Suppressor macrophage (primary cell): ENCODE measurements at places on chromosomes 1 and 21.

DNA sequence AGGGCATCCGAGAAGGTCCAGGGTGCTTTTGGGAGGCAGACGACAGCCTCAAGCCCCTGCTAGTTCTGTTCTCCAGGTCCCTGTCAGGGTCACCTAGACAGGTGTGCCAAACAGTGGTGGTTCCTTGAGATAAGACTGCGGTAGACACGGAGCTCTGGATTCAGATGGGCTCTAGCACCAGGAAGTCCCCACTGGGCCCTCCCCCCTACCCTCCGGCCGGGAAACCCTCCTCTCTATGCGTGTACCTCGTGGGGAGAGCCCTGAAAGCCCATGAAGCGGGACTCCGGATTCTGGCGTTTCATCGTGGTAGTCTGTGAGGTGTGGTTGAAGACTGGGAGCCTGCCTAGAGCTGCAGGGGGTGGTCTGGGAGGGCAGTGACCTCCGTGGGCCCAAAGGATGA, 2.1 kb upstream of the KCNA2 start:
- no peak for DNase-seq

DNA sequence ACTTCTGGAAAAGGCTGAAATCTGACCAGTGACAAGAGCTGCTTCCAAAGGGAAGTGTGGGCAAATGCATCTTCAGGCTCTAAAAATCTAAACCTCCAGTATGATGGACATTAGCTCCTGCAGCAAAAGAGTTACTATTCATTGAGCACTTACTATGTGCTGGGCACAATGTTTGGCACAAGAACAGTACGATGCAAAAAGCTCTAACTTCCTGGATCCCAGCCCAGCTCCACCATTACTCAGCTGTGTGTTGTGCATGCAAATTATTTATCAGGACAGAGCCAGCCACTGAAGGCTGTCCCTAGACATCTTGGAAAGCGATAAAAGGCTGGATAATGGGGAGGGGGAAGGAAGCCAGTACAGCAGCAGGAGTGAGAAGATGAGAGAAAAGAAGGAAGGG, 143.5 kb downstream of the ELAVL4 start:
- no peak for DNase-seq

- DNase-seq = no peak
Observed at GRCh38 chr1:203888807-203889251, 27.4 kb downstream of the SNRPE start.

DNA sequence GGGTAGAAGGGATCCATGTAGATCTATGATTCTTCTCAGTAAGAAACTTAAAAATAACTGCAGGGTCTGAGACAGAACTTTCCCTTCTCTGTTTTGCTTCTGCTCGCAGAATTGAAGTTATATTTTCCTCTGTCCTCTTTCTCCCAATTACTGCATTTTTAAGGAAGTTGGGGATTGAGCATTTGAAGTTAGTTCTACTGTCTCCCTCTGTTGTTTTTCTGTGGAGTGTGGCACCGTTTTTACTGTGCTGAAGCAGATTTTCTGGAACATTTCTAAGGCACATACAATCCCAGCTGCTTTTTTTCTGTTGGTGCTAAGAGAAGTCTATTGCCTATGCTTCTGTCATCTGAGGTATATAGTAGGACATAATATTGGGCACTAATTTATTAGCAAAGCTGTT, 43.3 kb downstream of the RASAL2 start:
- DNase-seq = peak; percentile 74

DNA sequence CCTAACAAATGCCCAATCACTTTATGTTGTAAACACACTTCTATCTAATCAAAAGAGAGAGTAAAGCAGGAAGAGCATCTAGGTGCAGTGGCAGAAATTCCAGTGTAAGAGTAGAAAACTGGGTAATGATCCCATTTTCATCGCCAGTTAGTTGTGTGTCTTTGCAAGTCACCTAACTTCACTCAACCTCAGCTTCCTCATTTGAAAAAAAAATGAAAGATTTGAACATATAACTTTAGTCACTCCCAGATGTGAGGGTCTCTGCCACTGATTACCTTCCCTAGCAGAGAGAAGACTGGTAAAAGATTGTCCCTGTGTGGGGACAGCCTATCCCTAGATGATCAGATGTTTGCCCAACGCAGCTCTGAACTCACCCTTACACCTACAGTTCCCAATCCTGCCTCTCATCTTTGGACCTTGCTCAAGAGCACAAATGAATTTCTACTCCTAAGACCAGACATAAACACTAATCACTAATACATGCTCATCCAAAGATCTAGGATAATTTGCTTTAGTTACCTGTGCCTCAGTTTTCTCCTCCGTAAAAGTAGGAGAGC, 25.2 kb upstream of the DUSP23 start:
- no peak for DNase-seq

- no peak for DNase-seq
Observed at GRCh38 chr1:102588536-102588935, 519.8 kb downstream of the COL11A1 start.

DNA sequence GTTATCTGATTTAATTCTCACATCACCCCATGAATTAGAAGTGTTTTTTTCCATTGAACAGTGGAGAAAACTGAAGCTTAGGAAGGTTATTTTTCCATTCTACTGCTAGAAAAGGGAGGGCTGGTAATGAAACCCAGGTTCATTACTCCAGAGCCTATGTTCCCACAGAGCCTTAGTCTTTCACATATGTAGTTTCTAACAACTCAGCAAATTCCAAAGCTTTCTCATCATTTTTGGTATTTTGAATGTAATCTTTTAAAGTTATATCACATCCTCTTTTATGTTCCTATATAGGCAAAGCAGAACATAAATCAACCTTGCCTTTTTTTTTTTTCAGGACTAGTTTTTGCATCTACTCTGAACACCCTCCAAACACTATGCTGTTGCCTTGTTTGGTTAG, 131.9 kb upstream of the BEND5 start:
- DNase-seq = no peak

DNA sequence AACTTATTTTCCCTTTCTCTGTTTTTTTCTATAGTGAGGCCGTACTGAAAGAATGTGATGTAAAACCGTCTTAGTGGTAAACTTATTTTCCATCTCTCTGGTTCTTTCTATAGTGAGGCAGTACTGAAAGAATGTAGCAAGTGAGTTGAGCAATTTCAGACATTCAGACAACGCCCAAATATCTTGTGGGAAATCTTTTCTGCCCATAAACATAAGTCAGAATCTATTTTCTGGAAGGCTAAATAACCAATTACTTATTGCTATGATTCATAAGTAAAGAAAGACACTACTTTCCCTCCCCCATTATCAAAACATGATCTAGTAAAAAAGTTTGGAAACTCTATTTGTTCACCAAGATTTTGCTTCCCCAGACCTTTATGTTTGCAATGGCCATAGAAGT, 18.8 kb upstream of the SCCPDH start:
- no peak for DNase-seq

GRCh38 chr1:6634371-6635052, 9.8 kb downstream of the THAP3 start:
- peak; percentile 61 for DNase-seq

DNA sequence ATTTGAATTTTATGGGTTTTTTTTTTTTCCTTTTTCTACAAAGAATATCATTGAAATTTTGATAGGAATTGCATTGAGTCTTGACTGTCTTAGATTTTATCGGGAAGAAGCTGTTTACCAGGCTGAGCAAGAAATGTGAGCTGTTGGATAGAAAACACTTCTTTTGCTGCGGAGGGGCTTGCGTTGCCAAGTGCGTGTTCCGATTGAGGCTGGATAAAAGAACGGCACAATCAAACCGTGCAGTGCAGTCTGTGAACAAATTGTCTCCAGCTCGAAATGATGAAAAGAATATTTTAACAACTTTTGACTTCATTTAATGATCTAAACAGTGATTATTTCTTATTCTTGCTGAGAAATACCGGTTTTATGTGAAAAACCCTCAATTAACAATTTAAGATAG, 149.4 kb downstream of the RYR2 start:
- DNase-seq = no peak

DNA sequence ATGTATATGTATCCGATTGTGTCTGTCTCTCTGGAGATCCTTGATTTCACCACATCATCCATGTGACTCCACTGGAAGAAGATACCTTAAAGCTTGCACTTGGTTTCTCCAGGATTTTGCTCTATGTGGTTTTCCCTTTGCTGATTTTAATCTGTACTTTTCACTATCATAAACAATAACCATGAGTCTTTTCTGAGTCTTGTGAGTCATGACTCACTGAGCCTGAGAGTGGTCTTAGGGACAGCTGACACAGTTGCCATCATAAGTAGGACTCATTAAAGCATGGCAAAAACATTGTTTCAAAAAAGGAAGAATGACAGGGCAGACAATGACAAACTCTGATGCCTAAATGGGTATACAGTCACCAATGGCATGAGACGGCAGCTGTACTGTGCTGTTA, 226.2 kb downstream of the AKT3 start:
- peak; percentile 3 for DNase-seq

DNA sequence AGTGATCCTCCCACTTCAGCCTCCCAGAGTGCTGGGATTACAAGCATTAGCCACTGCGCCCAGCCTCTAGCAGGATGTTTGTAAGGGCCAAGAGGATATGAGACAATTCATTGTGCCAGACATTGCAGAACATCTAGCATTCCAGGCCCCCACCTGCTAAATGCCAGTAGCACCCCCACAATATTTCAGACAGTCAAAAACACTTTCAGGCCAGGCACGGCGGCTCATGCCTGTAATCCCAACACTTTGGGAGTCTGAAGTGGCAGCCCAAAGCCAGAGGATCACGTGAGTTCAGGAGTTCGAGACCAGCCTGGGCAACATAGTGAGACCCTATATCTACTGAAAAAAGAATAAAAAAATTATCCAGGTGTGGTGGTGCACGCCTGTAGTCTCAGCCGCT, 12.9 kb downstream of the PPIE start:
- no peak for DNase-seq

DNA sequence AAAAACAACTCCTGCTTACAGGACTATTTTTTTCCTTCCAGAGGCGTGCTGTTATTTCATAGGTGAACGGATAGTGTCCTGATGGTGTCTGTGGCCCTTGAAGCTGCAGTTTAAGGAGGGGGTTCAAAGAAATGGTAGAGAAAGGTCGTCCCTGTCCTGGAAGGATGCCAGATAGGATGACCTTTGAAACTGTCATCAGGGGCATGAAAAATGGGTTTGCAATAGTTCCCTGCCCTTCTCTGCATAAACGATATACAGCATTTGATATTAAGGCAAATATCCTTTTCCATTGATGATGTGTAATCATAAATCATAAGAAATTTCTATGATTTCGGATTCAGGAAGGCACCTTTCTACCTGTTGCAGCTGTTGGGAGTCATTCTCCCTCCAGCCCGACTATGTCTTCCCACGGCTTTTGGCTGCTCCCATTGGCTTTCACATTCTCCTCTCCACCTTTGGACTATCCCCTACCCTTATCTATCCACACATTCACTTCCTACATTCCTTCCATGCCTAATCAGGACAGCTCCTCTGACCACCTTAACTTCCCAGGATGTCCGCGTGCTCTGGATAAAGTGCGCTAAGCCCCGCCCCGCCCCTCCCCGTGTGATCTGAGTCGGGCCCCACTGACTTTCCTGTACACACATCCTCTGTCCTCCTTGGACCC, 209.8 kb downstream of the DISC1 start:
- DNase-seq = no peak

- DNase-seq = no peak
Observed at GRCh38 chr1:5329068-5329739, 663.0 kb downstream of the NPHP4 start.

DNA sequence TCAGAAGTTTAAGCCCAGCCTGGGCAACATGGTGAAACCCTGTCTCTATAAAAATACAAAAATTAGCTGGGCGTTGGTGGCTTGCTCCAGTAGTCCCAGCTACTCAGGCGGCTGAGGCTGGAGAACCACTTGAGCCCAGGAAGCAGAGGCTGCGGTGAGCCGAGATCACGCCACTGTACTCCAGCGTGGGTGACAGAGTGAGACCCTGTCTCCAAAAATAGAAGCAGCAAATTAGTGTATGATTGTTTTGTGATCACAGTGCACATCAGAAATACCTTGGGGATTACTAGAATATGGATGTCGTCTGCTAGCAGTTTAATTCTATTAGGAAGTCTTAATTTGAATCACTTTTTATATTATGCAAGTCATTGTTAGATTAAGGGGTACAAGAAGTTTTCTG, 59.0 kb downstream of the ZBTB17 start:
- no peak for DNase-seq

DNA sequence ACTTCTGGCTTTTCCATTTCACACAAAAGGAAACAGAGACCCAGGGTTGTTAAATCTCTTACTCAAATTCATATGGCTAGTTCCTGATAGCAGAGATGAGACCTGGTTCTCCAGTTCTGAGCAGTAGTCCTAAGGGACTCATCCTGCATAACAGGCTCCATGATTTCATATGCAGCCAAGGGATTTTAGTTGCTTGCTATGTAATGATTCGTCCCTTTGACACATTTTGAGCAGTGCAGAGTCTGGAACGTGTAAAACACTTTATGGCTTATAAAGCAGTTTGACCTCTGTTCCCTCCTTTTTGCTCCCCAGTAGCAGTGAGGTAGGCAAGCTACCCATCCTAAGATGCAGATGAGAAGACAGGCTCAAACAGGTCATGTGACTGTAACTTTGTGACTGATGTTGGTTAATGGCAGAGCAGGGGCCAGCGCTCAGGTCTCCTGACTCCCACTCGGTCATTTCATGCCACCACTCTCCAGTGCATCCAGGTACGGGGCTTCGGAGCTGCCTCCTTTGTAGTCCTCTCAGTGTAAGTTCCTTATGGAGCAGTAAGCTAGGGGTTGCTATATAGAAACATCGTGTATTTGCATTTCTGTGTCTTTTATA, 24.2 kb downstream of the CC2D1B start:
- no peak for DNase-seq

- DNase-seq = no peak
Observed at GRCh38 chr21:45512626-45513002, 29.6 kb downstream of the SLC19A1 start.

DNA sequence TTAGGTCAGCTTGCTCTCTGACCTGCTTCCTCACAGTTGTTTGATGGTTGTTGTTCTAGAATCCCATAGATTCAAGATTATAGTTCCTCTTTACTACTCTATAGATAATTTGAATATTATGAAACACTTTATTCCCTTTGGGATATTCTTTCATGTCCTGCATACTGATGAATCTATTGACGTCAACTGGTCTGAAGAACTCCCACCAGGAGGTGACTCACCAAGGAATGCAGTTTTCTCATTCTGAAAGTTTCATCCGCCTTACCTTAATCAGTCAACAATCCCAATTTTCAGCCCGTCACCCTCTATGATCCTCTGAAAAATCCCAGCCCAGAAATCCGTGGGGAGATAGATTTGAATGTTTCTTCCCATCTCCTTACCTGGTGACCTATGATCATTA, 834.1 kb upstream of the PRMT6 start:
- no peak for DNase-seq
